ENCODE measurements at places on chromosomes 2 and 18. TPM values are rescaled to one million over a fixed set of nuclear protein-coding genes. Genes with fewer than 3 reads are reported as not detected.

Gene CCDC142
- 16.6 TPM for total RNA-seq

Gene NEU4
- 0.25 TPM for total RNA-seq

Gene TMEM131
- 13.3 TPM for total RNA-seq

Gene KCNK3
- 0.84 TPM for total RNA-seq

Gene LRRTM1
- total RNA-seq: not detected

Gene PSD4
- total RNA-seq: 10.9 TPM

Gene TRIM54
- 0.73 TPM for total RNA-seq

Gene POTEC
- total RNA-seq: not detected

Gene PREB
- total RNA-seq: 67.3 TPM

Gene ATP6V1B1
- 2.0 TPM for total RNA-seq

Gene ZNF516
- 2.3 TPM for total RNA-seq

Gene LPIN2
- 21.5 TPM for total RNA-seq

Gene BBS5
- total RNA-seq: 6.0 TPM

Gene TUBA4B
- total RNA-seq: 0.33 TPM

Gene PROC
- 2.9 TPM for total RNA-seq

Gene DLX1
- total RNA-seq: 3.2 TPM

Gene TPO
- not detected for total RNA-seq

Gene MC2R
- total RNA-seq: not detected

Gene TMEM169
- total RNA-seq: 0.35 TPM

Gene COL4A4
- total RNA-seq: 3.1 TPM

Gene GPR35
- 1.1 TPM for total RNA-seq

Gene C2orf74
- total RNA-seq: 17.1 TPM

Gene NETO1
- not detected for total RNA-seq

Gene COL6A3
- total RNA-seq: 0.15 TPM

Gene DIPK1C
- not detected for total RNA-seq

Gene EDAR
- total RNA-seq: 0.08 TPM

Gene EPB41L3
- 0.52 TPM for total RNA-seq

Gene STARD6
- not detected for total RNA-seq

Gene OSR1
- total RNA-seq: 5.8 TPM

Gene FNDC4
- 4.1 TPM for total RNA-seq

Gene MZT2B
- total RNA-seq: 365 TPM

Gene CDH19
- total RNA-seq: 1.5 TPM

Gene SP140
- not detected for total RNA-seq

Gene ABCG8
- total RNA-seq: not detected

Gene BOLL
- not detected for total RNA-seq

Gene CYRIA
- total RNA-seq: 0.60 TPM

Gene FKBP1B
- total RNA-seq: 10.1 TPM

Gene ESCO1
- total RNA-seq: 8.5 TPM

Gene MYOM1
- 0.09 TPM for total RNA-seq

Gene FOXD4L1
- total RNA-seq: 0.37 TPM

Gene NXPH2
- total RNA-seq: not detected

Gene FAM110C
- 0.12 TPM for total RNA-seq

Gene RASGRP3
- total RNA-seq: 0.44 TPM

Gene SEMA4C
- 25.7 TPM for total RNA-seq

Gene ACVR1C
- 0.08 TPM for total RNA-seq

Gene SDC1
- total RNA-seq: 128 TPM

Gene KCNE4
- 0.65 TPM for total RNA-seq

Gene DPYSL5
- total RNA-seq: 7.5 TPM

Gene PROM2
- total RNA-seq: not detected

Gene ALPI
- not detected for total RNA-seq

Gene HRH4
- total RNA-seq: not detected

Gene SMAD2
- 51.6 TPM for total RNA-seq

Gene RUFY4
- total RNA-seq: not detected

Gene TAF4B
- total RNA-seq: 5.2 TPM

Gene DNAH6
- total RNA-seq: 0.44 TPM

Gene LHCGR
- not detected for total RNA-seq

All from A549 treated with ZK216348 at 1 μM for 4 hours (cell line).